ENCODE measurements at places on chromosomes 5 and 9.

- peaks cover 21% of the 10 kb centered on the region for H3K4me1 ChIP-seq
- H3K27ac ChIP-seq: peak overlapping the region; percentile 24
- no peaks in the 10 kb centered on the region for H3K27me3 ChIP-seq
- H3K36me3 ChIP-seq: peaks cover 4% of the 10 kb centered on the region
- H3K4me3 ChIP-seq: no peak overlapping the region
- DNase-seq: no peak
Measured at GRCh38 chr5:67283275-67283987, 86.8 kb upstream of the CD180 start.

DNA sequence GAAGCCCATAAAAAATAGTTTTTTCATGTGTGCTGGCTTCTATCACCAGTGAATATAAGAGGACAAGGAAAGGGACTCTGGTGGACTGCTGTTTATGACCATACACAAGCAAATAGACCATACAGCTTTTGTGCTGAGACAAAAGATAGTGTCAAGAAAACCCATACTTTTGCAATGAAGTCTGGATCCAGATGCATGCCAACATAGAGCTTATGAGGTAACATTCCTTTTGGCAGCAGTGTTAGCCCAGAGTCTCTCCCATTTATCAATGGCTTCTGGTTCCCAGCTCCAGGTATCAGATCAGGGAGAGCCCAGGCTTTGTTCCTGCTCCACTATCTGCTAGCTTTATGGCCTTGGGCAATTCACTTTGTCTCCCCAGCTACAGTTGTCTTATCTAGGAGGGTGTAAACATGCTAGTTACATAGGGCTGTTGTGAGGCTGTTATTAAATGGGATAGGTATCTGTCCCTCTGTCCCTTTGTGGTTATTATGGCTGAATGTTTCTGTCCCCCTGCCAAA, 55.6 kb downstream of the CCDC192 start:
- H3K4me3 ChIP-seq: no peak overlapping the region
- H3K27me3 ChIP-seq: no peaks in the 10 kb centered on the region
- H3K36me3 ChIP-seq: no peaks in the 10 kb centered on the region
- DNase-seq: peak; percentile 11
- H3K4me1 ChIP-seq: no peaks in the 10 kb centered on the region

DNA sequence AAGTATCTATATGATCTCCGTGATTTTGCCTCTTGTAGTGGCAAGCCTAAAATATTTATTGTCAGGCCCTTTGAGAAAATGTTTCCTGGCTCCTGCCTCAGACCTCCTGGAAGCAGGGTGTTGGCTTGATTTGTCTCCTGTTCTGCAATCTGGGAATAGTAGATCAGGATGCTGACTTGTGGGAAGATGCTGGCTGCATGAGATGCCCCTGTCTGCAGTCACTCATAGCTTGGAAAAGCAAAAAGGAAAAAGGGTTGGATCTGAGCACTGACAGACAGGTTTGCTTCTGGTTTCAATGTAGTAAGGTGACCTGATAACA, 16.7 kb downstream of the TJP2 start:
- DNase-seq: no peak
- H3K36me3 ChIP-seq: peaks cover 10% of the 10 kb centered on the region
- no peak overlapping the region for H3K4me3 ChIP-seq
- no peak overlapping the region for H3K27ac ChIP-seq

- H3K36me3 ChIP-seq: no peaks in the 10 kb centered on the region
- peak; percentile 93 for DNase-seq
- peak overlapping the region; percentile 83 for H3K27ac ChIP-seq
- H3K27me3 ChIP-seq: no peaks in the 10 kb centered on the region
Measured at GRCh38 chr5:96509721-96510350, 76.8 kb upstream of the PCSK1 start.

DNA sequence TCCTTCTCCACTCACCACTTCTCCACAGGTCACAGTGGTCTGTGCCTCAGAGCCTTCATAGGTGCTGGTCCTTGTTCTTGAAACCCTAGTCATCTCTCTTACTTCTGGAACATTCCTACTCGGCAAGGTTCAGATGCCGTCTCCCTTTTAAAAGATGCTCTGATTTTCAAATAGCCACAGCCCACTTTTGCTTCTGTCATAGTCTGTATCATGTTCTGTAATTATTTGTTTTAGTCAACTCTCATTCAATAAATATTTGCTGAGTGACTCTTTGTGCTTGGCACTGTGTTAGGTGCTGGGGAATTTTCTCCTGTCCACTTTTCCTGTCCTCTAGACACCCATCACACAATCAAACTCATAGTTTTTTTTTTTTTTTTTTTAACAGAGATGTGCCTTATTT, 181.3 kb upstream of the IL12B start:
- peak; percentile 50 for DNase-seq
- no peaks in the 10 kb centered on the region for H3K27me3 ChIP-seq
- no peaks in the 10 kb centered on the region for H3K36me3 ChIP-seq
- peaks cover 16% of the 10 kb centered on the region for H3K4me1 ChIP-seq

DNA sequence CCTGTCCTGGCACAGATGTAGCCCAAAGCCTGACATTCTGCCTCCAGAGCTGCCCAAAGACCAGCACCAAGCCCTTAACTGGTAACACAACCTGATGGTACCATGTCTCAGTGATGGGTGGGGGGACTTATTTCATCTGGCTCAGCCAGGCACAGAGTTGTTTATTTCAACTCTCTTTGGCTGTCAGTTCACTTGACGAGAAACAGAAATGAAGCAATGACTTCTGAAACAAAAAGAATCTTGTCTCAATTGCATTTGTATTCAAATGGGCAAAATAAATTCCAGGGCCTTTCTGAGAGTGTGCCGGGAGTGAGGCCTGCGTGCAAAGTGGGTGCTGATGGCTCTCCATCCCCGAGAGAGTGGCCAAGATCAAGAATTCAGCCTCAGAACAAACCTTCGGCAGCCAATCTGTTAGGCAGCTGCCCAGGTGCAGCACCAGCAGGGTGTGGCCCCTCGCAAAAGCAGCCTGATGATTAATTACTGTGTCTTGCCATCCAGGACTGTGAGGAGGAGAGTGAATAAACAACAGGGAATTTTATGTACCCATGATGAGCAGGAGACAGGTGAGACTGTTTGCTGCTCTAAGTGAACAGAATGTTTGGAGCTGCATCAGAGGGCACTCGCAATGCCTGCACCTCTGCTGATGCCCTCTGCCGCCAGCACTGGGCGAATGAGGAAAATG, 238.0 kb downstream of the HSPA4 start:
- DNase-seq: peak; percentile 63
- peak overlapping the region; percentile 52 for H3K27ac ChIP-seq
- H3K36me3 ChIP-seq: no peaks in the 10 kb centered on the region
- H3K4me3 ChIP-seq: no peak overlapping the region

DNA sequence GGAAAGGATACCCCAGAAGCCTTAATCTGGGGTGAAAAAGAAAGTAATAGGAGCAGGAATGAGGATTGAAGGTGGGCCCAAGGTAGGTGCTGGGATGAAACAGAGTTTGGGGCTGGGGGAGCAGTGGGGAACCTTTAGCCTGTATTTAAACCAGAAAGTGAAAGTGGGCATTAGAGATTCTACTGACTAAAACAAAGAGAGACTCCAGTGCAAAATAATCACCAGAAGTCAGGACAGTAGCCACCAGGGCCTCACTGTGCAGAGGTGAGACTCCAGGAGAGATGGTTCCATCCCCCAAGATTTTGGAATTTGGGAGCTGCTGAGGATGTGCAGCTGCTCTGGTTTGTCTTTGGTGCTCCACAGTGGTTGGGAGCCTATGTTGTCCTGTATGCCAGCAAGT, 13.1 kb downstream of the DNAJB5 start:
- DNase-seq: no peak
- no peaks in the 10 kb centered on the region for H3K27me3 ChIP-seq
- peaks cover 8% of the 10 kb centered on the region for H3K36me3 ChIP-seq
- no peak overlapping the region for H3K4me3 ChIP-seq
- H3K27ac ChIP-seq: no peak overlapping the region
